ENCODE measurements at places on chromosomes 3 and 15.
A peak's percentile ranks its signal among the peaks of the same experiment; 100 is the strongest.

DNA sequence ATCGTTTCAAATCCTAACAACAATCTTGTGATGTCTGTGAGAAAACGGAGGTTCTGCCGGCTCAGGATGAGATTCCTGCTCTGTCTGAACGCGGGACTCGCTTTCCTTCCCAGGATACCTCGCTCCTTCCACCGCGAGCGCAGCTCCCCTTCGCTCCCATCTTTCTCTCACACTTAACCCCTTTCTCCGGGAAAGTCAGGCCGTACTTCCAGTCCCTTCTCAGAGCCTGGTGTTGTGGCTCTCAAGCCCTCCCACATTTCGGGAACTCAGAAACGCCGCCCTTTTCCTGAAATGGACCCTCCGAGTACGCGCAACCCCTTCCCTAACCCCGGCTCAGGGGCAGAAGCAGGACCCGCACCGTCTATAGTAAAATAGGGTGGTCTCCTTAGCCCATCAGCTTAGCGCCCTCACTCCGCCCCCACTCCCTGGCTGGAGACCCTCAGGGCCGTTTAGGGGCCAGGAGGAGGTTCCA lies 378 bp upstream of the FEM1B start:
- peak; percentile 33 for DNase-seq

- no peak for DNase-seq
Observed at GRCh38 chr3:21502656-21503055, 248.4 kb downstream of the ZNF385D start.

DNA sequence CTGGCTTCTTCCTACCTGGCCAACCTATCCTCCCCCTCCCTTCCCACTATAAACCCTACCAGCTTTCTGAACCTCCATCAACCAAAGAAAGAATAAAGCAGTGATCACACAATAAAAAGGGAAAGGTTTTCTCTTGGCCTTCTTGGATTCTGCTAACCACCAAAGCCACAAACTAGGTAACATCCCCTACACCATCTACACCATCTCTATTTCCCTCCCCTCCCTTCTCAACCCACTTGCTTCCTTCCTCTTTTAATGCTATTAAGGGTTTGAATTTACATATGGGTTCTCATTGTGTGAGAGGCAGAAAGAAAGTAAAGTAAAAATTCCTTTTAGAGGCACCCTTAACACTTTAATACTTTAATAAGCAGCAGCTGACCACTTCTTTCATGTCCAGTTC lies 25.8 kb upstream of the RSL24D1 start:
- peak; percentile 91 for DNase-seq

DNA sequence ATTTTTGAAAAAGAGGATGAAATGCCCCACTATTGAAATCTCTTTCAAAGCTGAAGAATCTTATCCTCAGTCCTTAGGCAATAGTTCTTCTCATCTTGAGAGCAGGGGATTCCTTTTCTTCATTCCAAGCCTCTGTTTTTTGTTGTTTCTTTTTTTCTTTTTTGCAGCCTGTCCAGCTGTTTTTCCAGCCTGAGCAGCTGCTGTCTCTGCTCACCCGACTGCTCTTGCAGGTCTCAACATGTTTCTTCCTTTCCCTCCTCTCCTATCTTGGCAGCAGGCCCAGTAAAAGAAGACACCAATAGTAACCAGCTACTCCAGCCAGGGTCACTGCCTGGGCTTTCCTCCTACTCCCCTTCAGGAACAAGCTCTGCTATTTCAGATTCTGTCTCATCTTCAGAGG lies 23.8 kb downstream of the MEX3B start:
- no peak for DNase-seq

DNA sequence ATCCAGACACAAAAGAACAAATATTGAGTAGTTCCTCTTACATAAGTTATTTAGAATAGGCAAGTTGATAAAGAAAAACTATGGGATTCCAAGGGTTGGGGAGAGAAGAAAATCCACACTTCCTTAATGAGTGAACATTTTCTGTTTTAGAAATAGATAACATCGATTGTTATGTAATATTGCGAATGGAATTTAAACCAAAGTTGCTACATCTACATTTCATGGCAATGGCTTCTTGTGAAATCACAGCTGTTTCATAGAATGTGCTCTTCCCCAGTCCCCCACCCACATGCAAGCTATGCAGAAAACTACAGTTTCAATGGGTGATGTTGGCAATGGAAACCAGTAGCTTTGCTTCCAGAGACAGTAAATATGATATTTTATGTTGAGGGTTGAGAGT lies 1639.5 kb downstream of the SI start:
- no peak for DNase-seq

DNA sequence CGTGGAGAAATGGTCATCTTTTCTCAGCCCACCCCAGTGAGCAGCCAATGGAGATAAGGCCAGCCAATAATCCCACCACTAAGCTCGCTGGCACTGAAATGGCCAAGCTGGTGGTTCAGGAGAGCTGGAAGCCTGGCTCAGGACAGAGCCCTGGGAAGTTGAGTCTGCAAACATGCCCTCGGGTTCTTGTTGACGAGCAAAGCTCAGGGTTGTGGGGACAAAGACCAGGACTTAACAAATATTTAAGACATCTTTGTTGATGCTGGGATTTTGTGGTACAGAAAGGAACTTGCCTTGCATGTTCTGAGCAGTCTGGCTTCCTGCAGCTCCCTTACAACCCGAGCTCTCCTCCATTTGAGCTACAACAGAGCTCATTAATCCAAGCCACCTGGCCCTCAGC lies 4.4 kb downstream of the FAH start:
- no peak for DNase-seq

- DNase-seq, result no peak
Observed at GRCh38 chr15:74176262-74177214, 3.0 kb downstream of the ISLR start.

DNA sequence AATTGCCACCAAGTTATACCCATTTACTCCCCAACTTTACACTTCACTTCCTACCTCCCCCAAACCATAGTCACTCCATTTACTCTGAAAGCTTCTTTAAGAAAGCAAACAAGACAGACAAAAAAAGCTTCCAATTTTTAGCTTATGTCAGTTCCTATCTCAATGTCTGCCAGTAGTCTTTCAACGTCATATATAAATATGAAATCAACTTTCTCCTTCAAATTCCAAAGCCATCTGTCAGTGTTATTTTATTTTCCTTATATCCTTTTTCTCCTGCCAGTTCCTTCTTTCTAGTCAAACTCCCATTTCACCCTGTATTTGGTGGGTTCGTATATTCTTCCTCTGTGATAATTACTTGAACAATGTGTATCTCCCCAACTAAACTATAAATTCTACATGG lies 85.8 kb upstream of the CMC1 start:
- no peak for DNase-seq

GRCh38 chr15:83380682-83381081 lies 66.5 kb upstream of the SH3GL3 start:
- no peak for DNase-seq

- peak; percentile 9 for DNase-seq
Observed at GRCh38 chr3:45207446-45207845, 18.6 kb downstream of the TMEM158 start.

- DNase-seq, result no peak
Observed at GRCh38 chr3:43034911-43035310, 55.8 kb downstream of the GASK1A start.

GRCh38 chr3:102255736-102256135 lies 179.1 kb upstream of the ZPLD1 start:
- no peak for DNase-seq

- peak; percentile 24 for DNase-seq
Observed at GRCh38 chr15:51755790-51756189, 4.4 kb downstream of the TMOD2 start.

GRCh38 chr3:158864492-158864891 lies 62.6 kb downstream of the MFSD1 start:
- no peak for DNase-seq

DNA sequence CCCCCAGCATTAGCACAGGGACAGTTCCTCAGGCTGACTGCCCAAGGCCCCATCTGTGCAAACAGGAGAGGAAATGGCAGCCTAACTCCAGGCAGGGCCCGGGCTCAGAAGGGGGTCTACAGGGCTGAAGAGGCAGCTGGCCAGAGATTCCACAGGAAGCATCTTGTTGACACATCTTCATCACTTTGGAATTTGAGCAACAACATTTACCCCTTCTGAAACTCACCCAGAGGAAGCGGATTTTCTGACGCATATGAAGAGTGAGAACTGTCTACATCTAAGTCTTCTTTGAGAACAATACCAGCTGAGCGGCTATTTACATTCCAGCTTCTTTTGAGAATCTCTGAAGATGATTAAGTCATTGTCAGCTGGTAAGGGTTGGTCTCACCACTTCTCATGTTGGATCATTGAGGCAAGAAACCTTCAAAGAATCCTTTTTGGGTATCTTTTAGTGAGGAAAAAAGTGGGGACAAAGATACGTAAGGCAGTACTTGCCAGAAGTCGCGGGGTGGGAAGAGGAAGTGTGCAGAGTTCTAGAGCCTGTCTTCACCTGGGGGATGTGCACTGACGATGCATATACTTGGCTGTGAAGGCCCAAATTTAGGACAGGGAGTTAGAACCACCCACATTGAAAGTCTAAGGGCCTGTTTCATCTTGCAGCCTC lies 25.4 kb upstream of the SRP14 start:
- no peak for DNase-seq

- no peak for DNase-seq
Observed at GRCh38 chr15:94066046-94066445, 165.3 kb upstream of the MCTP2 start.

GRCh38 chr3:187022403-187023029 lies 92.2 kb downstream of the ST6GAL1 start:
- no peak for DNase-seq

- DNase-seq, result no peak
Observed at GRCh38 chr3:74288761-74289160, 325.7 kb downstream of the CNTN3 start.

DNA sequence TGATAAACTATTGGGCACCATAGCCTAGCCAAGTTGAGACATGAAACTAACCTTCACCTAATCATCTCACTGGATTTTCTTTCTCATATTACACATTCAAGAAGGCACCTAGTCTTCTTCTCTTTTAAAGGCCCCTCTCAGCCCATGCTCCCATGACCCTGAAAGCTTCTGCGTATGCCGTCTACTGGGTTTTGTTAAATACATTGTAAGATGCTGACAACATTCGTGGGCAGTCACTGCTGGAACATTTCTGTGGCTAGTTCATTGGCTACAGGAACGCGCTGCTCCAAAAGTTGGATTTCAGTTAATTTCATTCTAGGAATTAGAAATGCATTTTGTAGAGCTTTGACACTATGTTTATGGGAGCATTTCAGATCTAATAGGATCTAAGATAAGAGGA lies 52.3 kb upstream of the CHD2 start:
- DNase-seq, result no peak

GRCh38 chr15:57769266-57769665 lies 62.8 kb downstream of the POLR2M start:
- DNase-seq, result no peak

DNA sequence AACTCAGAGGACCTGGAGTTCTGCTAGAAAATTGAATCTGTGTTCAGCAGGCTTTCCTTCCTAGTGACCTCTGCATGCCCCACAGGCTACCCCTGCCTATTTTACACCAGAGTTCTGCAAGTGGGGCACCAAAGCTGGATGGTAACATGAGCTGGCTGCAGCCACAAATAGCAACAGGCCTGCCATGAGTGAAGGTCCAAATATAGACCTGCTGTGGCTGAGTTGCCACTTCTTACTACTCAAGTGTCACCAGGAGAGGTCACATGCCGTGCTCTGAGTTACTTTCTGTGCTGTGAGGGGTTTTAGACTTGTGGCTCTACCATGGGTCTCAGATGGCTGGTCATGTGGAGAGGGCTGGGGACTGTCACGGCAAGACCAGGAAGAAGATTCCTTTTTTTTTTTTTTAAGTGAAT lies at the start of gene FSD2:
TSS of gene FSD2 (minus strand) at position 76 of the 413 bp plus-strand sequence. CDS start 18,679 bp downstream, outside the sequence.
- DNase-seq, result no peak

DNA sequence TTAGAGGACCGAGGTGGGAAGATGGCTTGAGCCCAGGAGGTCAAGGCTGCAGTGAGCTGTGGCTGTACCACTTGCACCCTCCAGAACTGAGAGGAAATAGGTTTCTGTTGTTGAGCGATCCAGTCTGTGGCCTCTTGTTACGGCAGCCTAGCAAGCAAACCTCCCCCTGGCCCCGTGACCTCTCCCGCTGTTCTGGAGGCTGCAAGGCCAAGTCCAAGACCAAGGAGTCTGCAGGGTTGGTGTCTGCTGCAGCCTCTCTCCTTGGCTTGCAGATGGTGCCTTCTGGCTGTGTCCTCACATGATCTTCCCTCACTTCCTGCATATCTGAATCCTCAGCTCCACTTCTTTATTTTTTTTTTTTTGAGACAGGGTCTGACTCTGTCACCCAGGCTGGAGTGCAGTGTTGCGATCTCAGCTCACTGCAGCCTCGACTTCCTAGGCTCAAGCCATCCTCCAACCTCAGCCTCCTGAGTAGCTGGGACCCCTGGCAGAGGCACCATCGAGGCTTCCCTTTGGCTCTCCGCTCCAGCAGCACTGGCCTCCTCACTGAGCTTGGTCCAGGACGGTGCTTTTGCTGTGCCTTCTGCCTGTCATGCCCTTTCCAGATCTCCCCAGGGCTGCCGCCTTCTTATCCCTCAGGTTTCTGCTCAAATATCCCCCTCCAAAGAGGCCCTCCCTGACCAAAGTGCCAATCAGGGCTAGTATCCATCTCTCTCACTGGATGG lies 18.0 kb upstream of the PLXND1 start:
- peak; percentile 45 for DNase-seq

GRCh38 chr3:41688595-41689380 lies 273.1 kb downstream of the ULK4 start:
- no peak for DNase-seq

DNA sequence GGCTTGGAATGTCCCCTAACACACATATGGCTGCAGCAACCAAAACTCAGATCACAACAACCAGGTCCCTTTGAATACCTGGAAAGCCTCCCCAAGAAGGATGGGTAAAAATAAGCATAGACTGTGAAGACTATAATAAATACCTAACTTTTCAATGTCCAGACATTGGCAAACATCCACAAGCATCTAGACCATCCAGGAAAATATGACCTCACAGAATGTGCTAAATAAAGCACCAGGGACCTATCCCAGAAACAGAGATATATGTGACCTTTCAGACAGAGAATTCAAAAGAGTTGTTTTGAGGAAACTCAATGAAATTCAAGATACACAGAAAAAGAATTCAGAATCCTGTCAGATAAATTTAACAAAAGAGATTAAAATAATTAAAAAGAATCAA lies 109.2 kb downstream of the NEDD4 start:
- DNase-seq, result no peak

GRCh38 chr3:112904786-112905185 lies 58.1 kb upstream of the CD200R1L start:
- no peak for DNase-seq

DNA sequence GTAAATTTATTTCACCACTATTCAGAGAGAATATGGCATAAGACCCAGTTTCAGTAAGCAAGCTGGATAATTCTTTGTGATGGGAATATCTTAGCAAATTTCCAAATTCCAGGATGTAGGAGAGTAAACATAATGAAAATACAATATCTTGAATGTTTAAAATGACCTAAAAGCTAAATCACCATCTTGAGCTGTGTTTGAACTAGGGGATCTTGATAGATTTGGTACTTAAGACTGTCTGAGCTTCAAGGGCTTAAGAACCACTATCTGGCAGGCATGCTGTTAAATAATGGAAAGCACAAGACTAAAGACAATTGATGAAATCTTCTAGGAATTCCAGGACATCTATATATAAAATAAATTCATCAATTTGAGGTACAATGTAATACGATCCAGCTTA lies 217.7 kb downstream of the ATP8B4 start:
- no peak for DNase-seq

Data from AML-193 (cell line).